Neural progenitor cell (in vitro differentiated cells): ENCODE measurements at places on chromosomes 7 and 10. TPM values are rescaled to one million over a fixed set of nuclear protein-coding genes. Genes with fewer than 3 reads are reported as not detected.

DNA sequence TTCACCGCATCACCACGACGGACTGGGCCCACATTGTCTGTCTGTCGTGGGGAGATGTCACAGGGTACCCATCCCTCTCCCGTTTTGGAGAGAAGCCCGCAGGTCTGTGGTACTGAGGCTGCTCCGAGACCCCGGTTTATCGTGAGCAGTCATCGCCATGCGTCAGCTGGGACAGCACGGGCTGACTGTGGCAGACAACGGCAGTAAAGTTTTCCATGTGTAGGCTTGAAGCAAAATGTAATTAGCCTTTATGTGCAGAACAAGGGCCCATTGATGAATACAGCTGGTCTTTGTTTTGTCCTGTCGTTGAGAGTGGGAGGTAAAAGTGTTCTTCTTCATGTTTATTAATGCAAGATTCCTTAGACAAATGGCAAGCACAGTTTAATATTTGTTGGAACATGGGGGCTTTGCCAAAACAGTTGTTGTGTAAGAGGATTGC is 167.4 kb upstream of the SH2B2 start:
- H3K27ac ChIP-seq, result no peak overlapping the region
- no peak overlapping the region for H3K4me3 ChIP-seq
- no peaks in the 10 kb centered on the region for H3K27me3 ChIP-seq
- peaks cover 9% of the 10 kb centered on the region for H3K36me3 ChIP-seq
- DNase-seq, result no peak
- no peaks in the 10 kb centered on the region for H3K4me1 ChIP-seq

The DOCK1 gene
- 67.0 and 72.6 TPM in 2 replicates for total RNA-seq

The CHST3 gene
- 9.1 and 11.9 TPM in 2 replicates for total RNA-seq

The SEMA3A gene
- 69.5 and 134 TPM in 2 replicates for total RNA-seq

The BMPER gene
- total RNA-seq, result 0.74 and 1.2 TPM in 2 replicates

DNA sequence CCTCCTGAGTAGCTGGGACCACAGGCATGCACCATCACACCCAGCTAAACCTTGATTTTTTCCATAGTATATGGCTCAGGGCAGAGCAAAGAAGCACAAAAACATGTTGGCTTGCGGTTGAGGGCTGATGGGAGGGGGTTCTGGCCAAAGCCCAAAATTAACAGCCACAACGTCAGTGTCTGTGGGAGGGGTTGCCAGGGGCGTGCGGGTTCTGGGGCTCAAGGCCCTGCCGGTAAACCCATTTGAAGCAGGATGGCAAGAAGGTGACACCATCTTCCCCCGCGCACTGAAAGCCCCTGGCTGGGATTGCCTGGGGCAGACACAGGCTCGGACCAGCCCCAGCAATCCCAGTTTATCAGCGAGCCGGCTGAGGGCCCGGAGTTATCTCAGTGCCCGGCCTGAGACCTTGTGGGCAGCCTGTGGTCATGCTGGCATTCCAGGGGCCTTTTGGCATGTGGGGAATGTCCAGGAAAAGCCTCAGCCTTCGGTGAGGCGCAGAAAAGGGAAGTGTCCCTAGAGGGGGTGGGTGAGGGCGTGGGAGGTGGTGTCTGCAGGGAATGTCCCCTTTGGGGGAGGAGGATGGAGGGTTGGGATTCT is 167.7 kb upstream of the TNRC18 start:
- peaks cover 19% of the 10 kb centered on the region for H3K4me1 ChIP-seq
- no peak overlapping the region for H3K4me3 ChIP-seq
- H3K36me3 ChIP-seq, result no peaks in the 10 kb centered on the region
- H3K27me3 ChIP-seq, result peaks cover 36% of the 10 kb centered on the region

DNA sequence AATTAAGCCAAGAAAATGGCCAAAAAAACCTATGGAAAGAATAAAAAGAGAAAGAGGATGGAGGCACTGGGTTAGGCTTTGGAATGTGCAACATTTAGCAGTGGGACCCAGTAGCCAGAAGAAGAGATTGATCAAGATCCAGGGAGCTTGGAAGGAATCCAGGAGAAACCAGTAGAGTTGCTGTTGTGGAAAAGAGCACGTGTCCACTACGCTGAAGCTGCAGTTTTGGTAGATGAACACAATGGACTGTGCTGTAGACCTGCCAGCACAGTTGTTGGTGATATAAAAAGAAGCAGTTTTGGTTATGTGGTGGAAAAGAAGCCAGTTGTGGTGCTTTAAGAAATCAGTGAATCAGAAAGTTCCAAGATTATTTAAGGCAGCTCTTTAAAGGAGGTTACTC is 802.2 kb upstream of the POM121L12 start:
- no peaks in the 10 kb centered on the region for H3K27me3 ChIP-seq
- no peaks in the 10 kb centered on the region for H3K4me1 ChIP-seq
- no peak for DNase-seq
- H3K4me3 ChIP-seq, result no peak overlapping the region

- no peaks in the 10 kb centered on the region for H3K4me1 ChIP-seq
- DNase-seq, result no peak
- no peak overlapping the region for H3K27ac ChIP-seq
- H3K27me3 ChIP-seq, result peaks cover 6% of the 10 kb centered on the region
Observed at GRCh38 chr7:106045586-106045985, 66.5 kb downstream of the SYPL1 start.

The HMX2 gene
- 0.15 and 0.21 TPM in 2 replicates for total RNA-seq

DNA sequence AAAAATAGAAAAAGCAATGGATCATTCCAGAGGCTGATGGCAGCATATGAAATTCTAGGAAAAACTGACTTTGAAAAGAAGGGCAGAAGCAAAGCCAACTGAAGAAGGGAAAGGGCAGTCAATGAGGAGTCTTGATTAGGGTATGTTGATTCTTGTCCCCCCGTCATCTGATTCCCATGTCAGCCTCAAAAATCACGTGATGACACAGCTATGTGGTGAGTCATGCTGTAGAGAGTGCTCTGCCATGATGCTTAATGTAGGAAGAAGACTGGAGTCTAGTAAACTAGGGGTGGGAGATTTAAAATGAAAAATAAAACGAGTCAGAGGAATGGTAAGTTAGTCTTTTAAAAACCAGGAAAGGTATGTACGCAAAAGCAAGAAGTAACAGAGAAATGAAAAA is 3.9 kb upstream of the POU6F2 start:
- H3K27ac ChIP-seq, result no peak overlapping the region
- H3K4me1 ChIP-seq, result peaks cover 7% of the 10 kb centered on the region
- H3K36me3 ChIP-seq, result no peaks in the 10 kb centered on the region
- H3K27me3 ChIP-seq, result peaks cover 26% of the 10 kb centered on the region

GRCh38 chr10:131018886-131019500 is 292.5 kb downstream of the TCERG1L start:
- no peak overlapping the region for H3K4me3 ChIP-seq
- DNase-seq, result no peak
- H3K27me3 ChIP-seq, result no peaks in the 10 kb centered on the region
- no peaks in the 10 kb centered on the region for H3K36me3 ChIP-seq

DNA sequence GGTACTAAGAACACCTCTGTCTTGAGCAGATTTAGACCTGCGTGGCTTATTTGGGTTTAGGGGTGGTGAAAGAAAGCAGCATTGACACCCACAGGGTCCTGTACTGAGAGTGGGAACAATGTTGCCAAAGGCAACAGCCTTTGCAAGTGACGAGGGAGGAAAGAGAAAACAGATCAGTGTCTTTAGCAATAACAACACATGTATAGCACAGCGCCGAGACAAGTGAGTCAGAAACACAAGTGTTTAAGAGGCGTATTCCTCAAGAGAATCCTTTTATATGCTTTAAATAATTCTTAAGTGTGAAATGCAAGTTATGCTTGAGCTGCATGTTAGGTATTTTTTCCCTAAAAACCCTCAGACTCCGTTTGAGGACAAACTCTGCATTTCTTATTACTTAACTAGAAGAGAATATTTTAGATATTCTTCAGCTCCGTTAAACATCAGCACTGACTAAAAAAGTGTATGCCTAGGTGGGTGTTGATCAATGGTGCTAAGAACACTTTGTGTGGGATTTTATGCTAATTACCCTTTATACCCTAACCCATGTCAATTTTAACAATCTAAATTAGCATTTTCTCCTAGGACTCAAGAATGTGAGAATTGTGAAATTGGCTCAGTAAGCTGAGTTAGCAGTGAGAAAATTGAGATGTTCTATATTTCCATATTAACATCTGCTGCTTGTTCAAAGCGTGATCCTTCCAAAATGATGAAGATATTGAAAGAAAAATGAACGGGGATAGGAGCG is 1095.4 kb upstream of the CELF2 start:
- H3K4me1 ChIP-seq, result no peaks in the 10 kb centered on the region
- H3K27ac ChIP-seq, result no peak overlapping the region
- DNase-seq, result no peak
- no peak overlapping the region for H3K4me3 ChIP-seq
- H3K27me3 ChIP-seq, result no peaks in the 10 kb centered on the region

DNA sequence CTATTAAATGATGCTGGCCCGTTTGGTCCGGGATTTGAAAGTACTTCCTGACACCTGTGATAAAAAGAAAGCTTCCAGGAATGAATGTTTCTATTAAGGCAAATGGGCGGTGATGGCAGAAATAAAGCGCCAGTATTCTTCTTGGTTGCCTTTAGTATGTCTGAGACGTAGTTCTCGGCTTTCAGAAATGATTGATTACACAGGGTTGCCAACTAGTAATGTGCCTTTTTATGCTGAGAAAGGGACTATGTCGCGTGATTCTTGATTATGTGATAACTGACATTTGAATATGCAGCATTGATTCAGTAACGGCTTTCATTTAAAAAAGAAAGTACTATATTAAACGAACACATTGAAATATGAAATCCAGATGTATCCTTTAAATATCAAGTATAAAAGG is 13.9 kb downstream of the ZRANB1 start:
- no peaks in the 10 kb centered on the region for H3K27me3 ChIP-seq
- H3K36me3 ChIP-seq, result no peaks in the 10 kb centered on the region
- no peak overlapping the region for H3K4me3 ChIP-seq
- no peak for DNase-seq
- no peaks in the 10 kb centered on the region for H3K4me1 ChIP-seq

The EIF4EBP2 gene
- total RNA-seq, result 110 and 122 TPM in 2 replicates

GRCh38 chr7:92840316-92840715 is 3.9 kb upstream of the CDK6 start:
- no peaks in the 10 kb centered on the region for H3K36me3 ChIP-seq
- H3K4me3 ChIP-seq, result no peak overlapping the region
- peaks cover 12% of the 10 kb centered on the region for H3K4me1 ChIP-seq
- H3K27me3 ChIP-seq, result peaks cover 41% of the 10 kb centered on the region
- peak; percentile 28 for DNase-seq

The TDRD1 gene
- total RNA-seq, result 0.04 TPM in 1 of 2 replicates, not detected in the other

DNA sequence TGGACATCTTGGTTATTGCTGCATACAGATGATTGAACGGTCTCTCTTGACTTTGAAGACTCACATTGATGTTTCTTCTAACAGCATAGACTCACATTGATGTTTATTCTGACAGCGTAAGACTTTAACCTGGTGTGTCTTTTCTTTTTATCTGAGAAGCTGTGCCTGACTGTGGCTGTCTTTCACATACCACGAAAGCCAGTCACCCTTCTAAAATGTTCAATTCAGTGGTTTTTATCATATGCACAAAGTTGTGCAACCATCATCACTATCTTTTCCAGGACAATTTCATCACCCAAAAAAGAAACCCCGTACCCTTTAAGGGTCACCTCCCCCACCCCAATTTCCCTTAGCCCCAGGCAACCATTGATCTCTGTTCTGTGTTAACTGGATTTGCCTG is 24.7 kb downstream of the CELF2 start:
- no peaks in the 10 kb centered on the region for H3K27me3 ChIP-seq
- no peak overlapping the region for H3K27ac ChIP-seq
- no peak for DNase-seq
- H3K36me3 ChIP-seq, result no peaks in the 10 kb centered on the region
- peaks cover 10% of the 10 kb centered on the region for H3K4me1 ChIP-seq

- H3K27ac ChIP-seq, result no peak overlapping the region
- H3K4me3 ChIP-seq, result no peak overlapping the region
- peaks cover 23% of the 10 kb centered on the region for H3K4me1 ChIP-seq
- no peak for DNase-seq
- H3K36me3 ChIP-seq, result no peaks in the 10 kb centered on the region
Observed at GRCh38 chr10:25505466-25505865, 330.7 kb downstream of the GPR158 start.

- DNase-seq, result no peak
- no peaks in the 10 kb centered on the region for H3K36me3 ChIP-seq
- no peaks in the 10 kb centered on the region for H3K27me3 ChIP-seq
- H3K27ac ChIP-seq, result no peak overlapping the region
- no peak overlapping the region for H3K4me3 ChIP-seq
- peaks cover 15% of the 10 kb centered on the region for H3K4me1 ChIP-seq
Observed at GRCh38 chr7:12927635-12928434, 240.4 kb downstream of the ARL4A start.

DNA sequence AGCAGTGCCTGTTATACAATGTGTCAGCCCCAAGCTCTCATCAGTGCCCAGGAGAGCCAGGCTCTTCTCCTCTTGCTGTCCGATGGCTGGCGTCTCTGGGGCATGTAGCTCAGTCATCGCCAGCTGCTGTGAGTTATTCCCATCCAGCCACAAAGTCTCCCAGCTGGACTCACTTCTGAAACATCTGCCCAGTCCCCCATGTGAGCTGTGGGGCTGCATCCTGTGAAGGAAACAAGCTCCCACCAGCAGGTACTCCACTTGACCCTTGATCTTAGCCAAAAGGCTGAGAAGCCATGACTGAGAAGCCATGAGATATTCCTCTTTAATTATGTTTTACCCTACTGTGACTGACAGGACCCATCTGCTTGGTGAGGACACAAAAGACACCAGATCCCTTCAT is 212.7 kb upstream of the IGFBP3 start:
- H3K4me3 ChIP-seq, result no peak overlapping the region
- DNase-seq, result no peak
- no peaks in the 10 kb centered on the region for H3K27me3 ChIP-seq

GRCh38 chr7:110766864-110767263 is 324.1 kb upstream of the LRRN3 start:
- no peak overlapping the region for H3K27ac ChIP-seq
- H3K4me1 ChIP-seq, result no peaks in the 10 kb centered on the region
- no peak overlapping the region for H3K4me3 ChIP-seq
- no peaks in the 10 kb centered on the region for H3K36me3 ChIP-seq
- DNase-seq, result no peak
- H3K27me3 ChIP-seq, result no peaks in the 10 kb centered on the region

The ANKIB1 gene
- total RNA-seq, result 37.7 and 52.1 TPM in 2 replicates

- peaks cover 24% of the 10 kb centered on the region for H3K4me1 ChIP-seq
- DNase-seq, result peak; percentile 68
- H3K4me3 ChIP-seq, result no peak overlapping the region
- no peaks in the 10 kb centered on the region for H3K36me3 ChIP-seq
Observed at GRCh38 chr7:2608921-2609411, 22.8 kb upstream of the TTYH3 start.

DNA sequence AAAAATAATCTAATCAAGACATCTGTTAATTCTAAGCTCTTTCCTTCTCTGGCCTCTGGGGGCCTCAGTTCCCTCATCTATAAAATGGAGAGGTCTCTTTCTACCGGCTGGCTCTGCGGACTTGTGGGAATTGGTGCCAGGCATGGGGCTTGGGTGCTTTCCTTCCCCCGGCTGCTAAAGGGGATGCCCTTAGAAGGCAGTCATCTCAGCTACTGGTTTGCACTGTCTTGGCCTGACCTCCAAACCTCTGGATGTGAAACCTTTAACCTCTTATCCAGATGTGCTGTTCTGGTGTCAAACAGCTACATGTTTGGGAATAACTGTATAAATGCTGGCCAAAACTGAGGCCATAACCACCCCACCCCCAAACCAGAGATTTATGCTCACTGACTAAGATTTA is 320.0 kb downstream of the RPS24 start:
- no peaks in the 10 kb centered on the region for H3K36me3 ChIP-seq
- no peak overlapping the region for H3K27ac ChIP-seq
- no peak overlapping the region for H3K4me3 ChIP-seq
- DNase-seq, result no peak
- H3K4me1 ChIP-seq, result peaks cover 28% of the 10 kb centered on the region
- H3K27me3 ChIP-seq, result no peaks in the 10 kb centered on the region
